GOT3 (cell line): ENCODE measurements at places on chromosomes 3 and 15.

GRCh38 chr3:117853923-117854668, 1144.5 kb downstream of the TUSC7 start:
- DNase-seq, result no peak

DNA sequence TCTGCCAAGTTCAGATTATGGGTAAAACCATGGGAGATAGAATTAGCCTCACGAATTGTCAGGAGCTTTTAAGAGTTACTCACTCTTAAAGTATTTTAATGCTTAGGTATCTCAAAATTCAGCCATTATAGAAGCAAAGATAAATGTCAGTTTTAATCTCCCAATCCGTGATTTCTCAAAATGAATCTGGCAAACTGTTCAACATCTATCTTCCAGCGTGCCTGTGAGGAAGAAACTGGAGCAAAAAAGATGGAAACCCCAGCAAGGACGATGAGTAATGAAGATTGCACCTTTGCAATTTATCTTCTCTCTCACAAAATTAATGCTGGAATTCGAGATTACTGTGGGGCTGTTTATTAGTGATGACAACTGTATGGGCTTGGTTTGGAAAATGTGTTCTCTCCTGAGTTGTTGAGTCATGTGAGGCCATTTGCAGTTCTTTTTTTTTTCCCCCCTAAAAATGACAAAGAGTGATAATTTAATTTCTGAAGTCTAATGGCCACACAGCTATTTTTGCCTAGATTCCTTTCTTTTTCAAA, 70.5 kb downstream of the PYDC2 start:
- DNase-seq, result no peak

- no peak for DNase-seq
These were observed 45.1 kb upstream of the RSL24D1 start for GRCh38 chr15:55241891-55242290.

- DNase-seq, result no peak
These were observed 72.7 kb downstream of the FBLN2 start for GRCh38 chr3:13621381-13622221.

DNA sequence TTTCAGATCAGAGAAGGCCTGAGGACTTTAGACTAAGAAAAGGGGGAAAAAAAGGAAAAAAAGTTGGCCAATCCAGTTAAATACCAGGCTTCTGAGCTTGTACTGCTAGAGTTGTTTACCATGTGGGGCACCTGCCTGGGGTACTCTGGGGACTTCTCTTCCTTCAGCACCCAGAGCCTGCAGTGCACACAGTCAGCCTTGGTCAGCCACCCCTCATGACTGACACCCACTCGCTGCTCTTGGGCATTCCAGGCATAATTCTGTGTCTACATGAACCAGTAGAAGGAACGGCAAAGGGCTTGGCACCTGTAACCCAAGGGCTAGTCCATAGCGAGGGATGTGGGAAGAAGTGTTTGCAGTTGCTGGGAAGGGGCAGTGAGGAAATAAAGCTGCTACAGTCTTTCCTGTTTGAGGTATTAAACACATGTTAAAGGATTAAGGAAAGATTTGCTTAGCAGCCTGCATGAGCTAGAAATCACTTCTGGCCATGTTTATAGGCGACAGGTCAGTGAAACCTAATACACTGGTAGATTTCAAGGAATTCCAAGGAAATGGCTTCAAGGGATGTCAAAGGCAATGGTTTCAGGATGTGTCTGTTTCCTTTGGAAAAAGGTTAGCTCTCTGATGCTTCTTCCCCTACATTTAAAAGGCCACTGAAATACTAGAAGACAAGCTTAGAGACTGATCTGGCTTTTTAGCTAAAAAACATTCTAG, 232.5 kb downstream of the CHST2 start:
- no peak for DNase-seq

GRCh38 chr3:129360705-129361460, 67.6 kb downstream of the EFCAB12 start:
- DNase-seq, result no peak

GRCh38 chr3:189282741-189283140, 111.0 kb downstream of the TPRG1 start:
- DNase-seq, result no peak

DNA sequence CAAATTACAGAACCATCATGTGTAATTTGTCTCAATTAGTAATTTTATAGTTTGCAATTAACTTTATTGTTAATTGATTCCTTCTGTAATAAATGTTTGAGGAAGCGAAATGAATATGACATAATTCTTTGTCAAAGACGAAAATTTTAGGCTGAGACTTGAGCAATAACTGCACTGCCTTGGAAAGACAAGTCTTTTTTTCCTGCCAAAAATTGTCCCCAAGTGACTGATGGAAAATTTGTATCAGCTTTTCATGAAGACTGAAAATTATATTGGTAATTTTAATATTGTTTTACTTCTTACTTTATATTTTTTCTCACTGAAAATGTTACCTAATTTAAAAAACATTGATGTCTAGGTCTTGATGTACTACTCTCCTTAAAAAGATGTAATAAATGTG, 622.6 kb downstream of the NLGN1 start:
- DNase-seq, result no peak

DNA sequence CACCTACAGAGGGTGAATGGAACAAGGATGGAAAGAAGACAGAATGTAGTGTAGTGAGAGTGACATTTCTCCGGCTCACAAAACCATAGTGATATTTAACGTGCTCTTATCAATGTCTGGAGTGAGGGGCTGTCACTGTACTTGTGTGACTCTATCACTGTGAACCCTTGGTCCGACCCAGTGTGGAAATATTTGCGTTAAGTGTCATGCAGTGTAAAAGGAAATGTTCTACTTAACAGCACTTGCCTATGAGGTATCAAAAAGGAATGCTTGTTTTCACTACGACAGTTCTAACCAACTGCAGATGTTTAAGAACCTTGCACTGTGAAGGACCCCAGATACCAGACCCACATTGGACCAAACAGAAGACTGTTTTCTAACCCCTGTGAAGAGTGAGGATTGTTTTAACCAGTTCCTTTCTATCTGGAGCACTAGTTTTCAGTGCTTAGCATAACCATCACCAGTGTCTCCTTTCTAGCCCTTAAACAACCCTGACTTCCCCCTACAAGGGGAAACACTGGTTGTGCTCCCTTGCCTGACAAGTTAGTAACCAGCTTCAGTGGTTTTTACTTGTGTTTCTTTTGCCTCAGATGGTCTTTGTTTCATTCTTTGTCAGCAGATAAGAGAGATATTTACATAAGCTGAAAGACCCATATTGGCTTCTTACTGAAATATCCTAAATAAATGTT, 144.7 kb upstream of the ABHD17C start:
- DNase-seq, result no peak

DNA sequence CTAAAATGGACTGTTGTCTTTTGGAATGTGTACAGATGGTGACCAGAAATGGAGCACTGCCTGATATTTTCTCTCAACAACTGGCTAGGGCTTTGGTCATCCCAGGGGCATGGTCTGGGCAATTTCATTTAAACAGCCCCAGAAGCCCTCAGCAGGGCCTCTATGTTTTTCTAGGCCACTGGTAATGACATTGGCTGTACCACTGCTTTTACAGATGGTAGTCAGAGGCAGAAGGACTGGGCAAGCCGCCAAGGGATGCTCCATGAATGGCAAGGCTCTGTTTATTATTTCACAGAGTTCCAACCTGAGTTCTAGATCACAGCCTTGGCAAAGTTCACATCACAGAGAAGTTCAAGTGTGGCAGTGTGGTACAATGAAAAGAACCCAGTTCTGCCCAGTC, 37.0 kb upstream of the LMCD1 start:
- no peak for DNase-seq

DNA sequence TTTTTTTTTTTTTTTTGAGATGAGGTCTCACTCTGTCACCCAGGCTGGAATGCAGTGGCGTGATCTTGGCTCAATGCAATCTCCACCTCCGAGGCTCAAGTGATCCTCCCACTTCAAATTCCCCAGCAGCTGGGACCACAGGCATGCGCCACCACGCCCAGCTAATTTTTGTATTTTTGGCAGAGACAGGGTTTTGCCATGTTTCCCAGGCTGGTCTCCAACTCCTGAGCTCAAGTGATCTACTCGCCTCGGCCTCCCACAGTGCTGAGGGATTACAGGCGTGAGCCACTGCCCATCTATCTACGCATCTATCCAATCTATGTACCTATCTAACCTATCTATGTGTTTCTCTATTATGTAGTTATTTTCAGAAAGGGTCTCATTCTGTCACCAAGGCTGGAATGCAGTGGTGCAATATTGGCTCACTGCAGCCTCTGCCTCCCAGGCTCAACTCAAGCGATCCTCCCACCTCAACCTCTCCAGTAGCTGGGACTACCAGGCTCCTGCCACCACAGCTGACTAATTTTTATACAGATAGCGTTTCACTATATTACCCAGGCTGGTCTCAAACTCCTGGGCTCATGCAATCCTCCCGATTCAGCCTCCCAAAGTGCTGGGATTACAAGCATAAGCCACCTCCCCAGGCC, 20.2 kb upstream of the GPX1 start:
- no peak for DNase-seq

- no peak for DNase-seq
These were observed 11.9 kb downstream of the ZNF660 start for GRCh38 chr3:44596621-44597020.

GRCh38 chr3:105490045-105490444, 123.3 kb downstream of the ALCAM start:
- no peak for DNase-seq

DNA sequence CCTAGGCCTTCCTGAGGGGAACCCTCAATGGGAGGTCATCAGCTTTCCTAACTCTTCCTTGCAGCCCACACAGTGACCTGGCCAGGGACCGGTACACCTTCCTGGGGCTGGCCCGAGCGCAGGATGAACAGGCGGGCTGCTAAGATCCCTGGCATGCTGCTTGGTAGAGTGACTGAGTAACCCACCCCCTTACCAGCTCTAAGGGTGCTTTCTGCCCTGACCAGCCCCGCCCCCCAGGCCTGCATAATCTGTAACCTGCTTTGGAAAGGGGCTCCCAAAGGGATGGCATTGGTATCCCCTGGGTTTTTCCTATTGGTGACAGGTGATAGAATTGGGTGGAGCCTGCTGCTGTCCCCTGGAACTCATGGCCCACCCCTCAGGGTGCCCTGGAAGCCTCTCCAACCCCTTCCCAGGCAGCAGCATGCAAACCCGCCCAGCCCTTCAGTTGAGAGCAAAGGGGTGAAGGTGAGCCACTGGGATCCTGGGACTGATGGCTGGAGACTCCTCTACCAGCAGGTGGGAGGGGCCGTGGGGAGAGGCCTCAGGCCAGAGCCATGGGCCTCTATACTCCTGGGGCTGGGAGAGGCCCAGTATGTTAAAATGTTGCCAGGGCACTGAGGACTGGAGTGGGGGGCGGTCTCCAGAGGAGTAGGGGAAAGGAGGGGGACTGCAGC, 11.1 kb upstream of the KIF7 start:
- DNase-seq, result no peak

DNA sequence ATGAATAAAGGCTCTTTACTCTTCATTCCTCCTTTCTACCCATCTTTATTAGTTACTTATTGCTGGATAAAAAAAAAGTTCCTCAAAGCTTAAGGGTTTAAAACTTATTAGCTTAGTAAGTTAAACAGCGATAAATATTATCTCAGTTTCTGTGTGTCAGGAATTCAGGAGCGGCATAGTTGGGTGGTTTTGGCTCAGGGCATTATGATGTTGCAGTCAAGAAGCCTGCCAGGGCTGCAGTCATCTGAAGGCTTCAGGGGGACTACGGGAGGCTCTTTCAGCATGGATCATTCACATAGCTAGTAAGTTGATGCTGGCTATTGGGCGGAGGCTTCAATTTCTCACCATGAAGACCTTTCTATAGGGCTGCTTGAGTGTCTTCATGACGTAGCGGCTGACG, 1.9 kb upstream of the DLG1 start:
- no peak for DNase-seq

- no peak for DNase-seq
These were observed 251.2 kb upstream of the VEPH1 start for GRCh38 chr3:157754451-157754850.

GRCh38 chr15:22263738-22264137, 183.4 kb downstream of the OR4M2 start:
- DNase-seq, result no peak

GRCh38 chr15:61034678-61035291, 194.3 kb downstream of the RORA start:
- DNase-seq, result no peak

DNA sequence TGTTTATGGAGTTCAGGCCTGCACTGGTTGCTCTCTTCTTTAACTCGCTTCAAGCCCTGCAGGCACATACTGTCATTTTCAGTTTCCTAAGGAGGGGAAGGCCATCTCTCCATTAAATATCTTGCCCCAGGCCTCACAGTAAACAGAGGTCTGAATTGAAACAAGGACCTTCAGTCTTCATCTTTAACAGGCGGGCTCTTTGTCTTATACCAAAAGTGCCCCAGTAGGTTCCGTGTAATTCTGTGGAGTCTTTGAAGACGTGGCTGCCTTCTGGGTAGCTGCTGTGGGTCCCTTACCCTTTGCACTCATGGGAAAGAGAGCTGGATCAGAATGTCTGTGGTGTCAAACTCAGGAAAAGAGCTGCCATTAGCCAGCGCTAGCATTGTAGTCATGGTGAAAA, 161.2 kb downstream of the APBA2 start:
- DNase-seq, result no peak

GRCh38 chr15:59963322-59963721, 40.8 kb upstream of the FOXB1 start:
- no peak for DNase-seq

- DNase-seq, result no peak
These were observed 80.4 kb upstream of the GCNT3 start for GRCh38 chr15:59531066-59531675.

- DNase-seq, result no peak
These were observed 18.3 kb upstream of the VGLL3 start for GRCh38 chr3:87009271-87009670.

- no peak for DNase-seq
These were observed 55.5 kb upstream of the RASGRP1 start for GRCh38 chr15:38620098-38620497.

DNA sequence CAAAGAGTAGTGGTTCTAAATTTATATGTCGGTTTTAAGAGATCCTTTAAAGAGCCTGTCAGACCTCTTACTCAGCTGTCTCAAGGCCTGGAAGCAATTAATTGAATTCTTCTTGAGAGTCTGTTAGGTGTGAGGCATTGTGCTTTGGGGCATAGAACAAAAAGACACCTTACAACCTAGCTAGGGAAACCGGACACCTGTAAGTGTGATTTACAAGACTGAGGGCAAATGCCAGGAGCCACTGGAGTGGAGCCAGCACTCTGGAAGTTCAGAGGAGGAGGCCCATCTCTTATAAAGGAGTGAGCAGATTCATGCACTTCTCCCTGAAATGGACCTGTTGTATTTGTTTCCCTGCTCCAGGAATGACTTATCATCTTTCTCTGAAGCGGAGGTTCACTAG, 97.7 kb upstream of the NUDT16 start:
- no peak for DNase-seq

GRCh38 chr3:121723485-121723884, 26.1 kb downstream of the GOLGB1 start:
- no peak for DNase-seq

- DNase-seq, result no peak
These were observed 36.7 kb upstream of the SLC6A1 start for GRCh38 chr3:10955711-10956453.

- DNase-seq, result no peak
These were observed 582.2 kb upstream of the PPP2R3A start for GRCh38 chr3:135383301-135383700.
